Activated T-helper 1 cell treated with Interleukin-2 at 50 U/mL for 16 hours (primary cell): ENCODE measurements at places on chromosomes 16 and 17.
A peak's percentile ranks its signal among the peaks of the same experiment; 100 is the strongest.

DNA sequence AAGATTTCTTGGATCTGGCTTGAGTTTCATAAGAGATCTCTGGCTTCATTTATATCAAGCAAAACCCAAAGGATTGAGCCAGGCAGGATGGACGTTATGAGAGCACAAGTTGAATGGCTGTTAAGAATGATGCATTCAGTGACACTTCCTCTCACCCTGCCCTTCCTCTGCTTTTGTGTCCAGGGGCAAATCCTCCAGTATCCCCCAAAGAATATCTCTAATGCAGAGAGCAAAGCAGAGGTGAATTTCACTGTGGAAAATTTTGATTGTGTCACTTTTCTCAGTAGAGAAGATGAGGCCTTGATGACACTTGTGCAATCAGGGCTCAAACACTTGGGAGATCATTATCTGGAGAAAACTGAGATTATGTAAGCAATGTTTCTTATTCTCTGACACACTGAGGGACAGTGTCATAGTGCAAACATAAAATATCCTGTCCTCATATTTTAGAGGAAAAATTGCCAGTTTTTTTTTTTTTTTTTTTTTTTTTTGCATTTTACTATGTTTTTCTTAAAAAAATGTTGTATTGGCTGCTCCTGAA is 25.3 kb downstream of the MARCHF10 start:
- no peak for DNase-seq

GRCh38 chr16:27437946-27438345 is 36.0 kb downstream of the IL21R start:
- DNase-seq: no peak

- DNase-seq: no peak
Measured at GRCh38 chr17:73983621-73984400, 219.7 kb upstream of the RPL38 start.

GRCh38 chr17:58330997-58331814 is 2.6 kb upstream of the TSPOAP1 start:
- DNase-seq: peak; percentile 61

DNA sequence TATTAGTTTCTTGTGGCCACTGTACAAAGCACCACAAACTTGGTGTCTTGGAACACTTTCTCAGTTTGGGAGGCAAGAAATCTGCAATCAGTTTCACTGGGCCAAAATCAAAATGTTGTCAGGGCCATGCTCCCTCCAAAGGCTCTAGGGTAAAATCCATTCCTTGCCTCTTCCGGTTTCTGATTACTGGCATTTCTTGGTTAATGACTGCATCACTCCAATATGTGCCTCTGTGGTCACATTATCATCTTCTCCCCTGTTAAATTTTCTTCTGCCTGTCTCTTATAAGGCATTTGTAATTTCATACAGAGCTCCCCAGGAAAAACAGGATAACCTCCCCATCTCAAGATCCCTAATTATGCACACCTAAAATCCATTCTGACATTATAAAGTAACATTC is 34.8 kb downstream of the ZNF287 start:
- DNase-seq: no peak

- no peak for DNase-seq
Measured at GRCh38 chr17:10276436-10276835, 78.0 kb upstream of the GAS7 start.

DNA sequence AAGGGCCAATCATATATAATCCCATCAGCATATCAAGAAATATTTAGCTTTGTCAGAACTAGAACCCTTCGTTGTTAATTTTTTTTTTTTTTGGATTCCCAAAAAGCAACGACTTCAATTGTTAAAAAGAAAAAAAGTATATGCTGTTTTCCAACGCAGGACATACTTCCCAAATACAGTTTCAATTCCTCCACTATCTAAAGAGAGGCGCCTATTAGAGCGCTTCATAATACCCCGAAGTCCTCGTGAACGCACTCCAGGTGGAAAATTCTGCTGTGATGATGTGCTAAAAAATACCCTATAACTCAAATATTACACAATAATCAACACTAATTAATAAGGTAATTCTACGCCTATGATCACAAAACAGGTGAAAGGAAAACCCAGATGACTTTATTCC is 20.8 kb downstream of the GNA13 start:
- no peak for DNase-seq
